NCI-H1105 (cell line): ENCODE measurements at places on chromosomes 6 and 20.

GRCh38 chr20:52004715-52005114, 186.9 kb downstream of the ZFP64 start:
- DNase-seq = no peak

GRCh38 chr20:41177636-41178035, 40.3 kb downstream of the PLCG1 start:
- DNase-seq = no peak

DNA sequence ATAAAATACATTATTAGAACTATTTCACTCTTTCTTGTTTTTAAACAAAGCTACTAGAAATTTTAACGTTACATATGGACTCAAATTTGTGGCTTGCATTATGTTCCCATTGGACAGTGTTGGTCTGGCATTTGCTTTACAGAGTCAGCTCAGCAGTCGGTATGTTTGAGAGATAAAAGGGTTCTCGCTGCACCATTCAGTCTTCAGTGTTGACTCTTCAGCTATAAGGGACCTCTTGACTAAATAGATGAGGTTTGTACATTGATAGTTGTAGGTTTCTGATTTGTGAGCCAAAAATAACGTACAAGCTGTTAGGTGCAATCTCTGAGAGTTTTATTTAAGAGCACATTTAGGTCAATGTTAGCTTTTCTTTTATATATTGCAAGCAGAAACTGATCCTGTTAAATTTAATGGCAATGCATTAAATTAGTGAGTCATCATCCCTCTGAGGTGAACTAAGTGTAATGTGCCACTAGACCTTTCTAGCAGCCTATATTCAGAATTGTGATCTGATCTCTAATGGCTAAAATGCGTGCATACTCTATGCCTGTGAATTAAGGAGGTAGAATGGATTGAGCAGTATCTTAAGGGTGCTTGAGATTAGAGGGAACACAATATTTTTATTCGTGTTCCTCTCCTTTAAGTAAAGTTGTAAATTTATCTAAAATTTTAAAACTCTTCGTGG, 485.6 kb upstream of the SYNCRIP start:
- no peak for DNase-seq

- no peak for DNase-seq
These were observed 13.9 kb downstream of the NT5E start for GRCh38 chr6:85463621-85464259.

GRCh38 chr6:151634336-151634720, 140.5 kb downstream of the CCDC170 start:
- DNase-seq = no peak

GRCh38 chr20:36218380-36219064, 17.8 kb upstream of the AAR2 start:
- DNase-seq = no peak

DNA sequence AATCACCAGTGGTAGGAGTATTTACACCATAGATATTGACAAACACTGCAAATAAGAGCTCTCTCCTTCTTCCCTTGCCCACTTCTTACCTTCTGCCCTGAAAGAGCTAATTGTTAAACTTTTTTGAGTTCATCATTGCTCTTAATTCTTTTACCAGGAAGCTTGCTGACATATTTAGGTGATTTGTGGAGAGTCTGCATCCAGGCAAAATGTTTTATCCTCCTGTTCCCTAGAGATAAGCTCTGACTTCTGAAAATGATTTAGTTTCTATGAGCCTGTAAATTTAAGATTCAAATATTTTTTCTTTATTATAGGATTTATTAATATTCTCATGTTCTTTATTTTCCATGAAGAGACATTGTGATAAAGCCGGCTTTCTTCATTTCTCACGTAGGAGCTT, 81.5 kb downstream of the ADGRB3 start:
- no peak for DNase-seq

DNA sequence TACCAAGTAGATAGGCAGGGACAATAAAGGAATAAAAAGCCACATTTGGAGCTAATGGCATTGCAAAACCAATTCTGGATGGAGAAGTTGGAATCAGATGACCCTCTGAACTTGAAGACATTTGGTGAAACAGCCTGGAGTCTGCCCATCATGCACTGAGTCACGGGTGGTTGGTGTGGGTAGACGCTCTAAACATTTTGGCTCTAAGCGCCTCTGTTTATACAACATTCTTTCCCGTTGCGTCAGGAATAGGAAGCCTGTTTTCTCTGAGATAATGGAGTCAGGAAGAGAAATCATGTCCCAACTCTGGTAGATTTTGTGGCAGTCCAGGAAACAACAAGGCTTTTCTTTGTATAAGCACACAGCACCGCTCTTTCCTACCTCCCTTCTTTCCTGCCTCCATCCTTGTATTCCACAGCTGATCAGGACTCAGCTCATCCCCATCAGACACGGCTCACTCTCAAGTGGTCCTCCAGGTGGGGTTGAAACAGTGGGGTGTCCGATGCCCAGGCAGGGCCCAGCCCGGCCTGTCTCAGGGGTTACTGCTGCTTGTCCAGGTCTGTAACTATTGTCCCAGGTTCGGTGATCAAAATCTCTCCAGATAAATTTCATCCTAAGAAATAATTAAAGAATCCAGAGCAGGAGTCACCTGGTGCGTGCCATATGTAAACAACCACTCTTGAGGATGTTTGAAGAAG, 12.1 kb upstream of the RAMACL start:
- no peak for DNase-seq

DNA sequence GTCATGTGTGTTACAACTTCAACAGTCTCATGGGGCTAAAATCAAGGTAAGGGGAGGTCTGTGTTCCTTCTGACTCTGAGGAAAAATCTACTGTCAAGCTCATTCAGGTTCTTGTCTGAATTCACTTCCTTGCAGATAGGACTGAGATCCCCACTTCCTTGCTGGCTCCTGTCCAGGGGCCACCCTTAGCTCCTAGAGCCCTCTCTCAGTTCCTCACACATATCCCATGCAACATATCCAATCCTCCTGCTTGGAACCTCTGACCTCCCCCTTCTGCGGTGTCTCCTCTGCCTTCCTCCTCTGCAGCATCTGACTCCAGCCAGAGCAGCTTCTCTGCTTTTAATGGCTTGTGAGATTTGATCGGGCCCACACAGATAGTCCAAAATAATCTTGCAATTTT, 27.1 kb upstream of the MICB start:
- DNase-seq = no peak

GRCh38 chr6:133394630-133395029, 153.5 kb downstream of the EYA4 start:
- no peak for DNase-seq

DNA sequence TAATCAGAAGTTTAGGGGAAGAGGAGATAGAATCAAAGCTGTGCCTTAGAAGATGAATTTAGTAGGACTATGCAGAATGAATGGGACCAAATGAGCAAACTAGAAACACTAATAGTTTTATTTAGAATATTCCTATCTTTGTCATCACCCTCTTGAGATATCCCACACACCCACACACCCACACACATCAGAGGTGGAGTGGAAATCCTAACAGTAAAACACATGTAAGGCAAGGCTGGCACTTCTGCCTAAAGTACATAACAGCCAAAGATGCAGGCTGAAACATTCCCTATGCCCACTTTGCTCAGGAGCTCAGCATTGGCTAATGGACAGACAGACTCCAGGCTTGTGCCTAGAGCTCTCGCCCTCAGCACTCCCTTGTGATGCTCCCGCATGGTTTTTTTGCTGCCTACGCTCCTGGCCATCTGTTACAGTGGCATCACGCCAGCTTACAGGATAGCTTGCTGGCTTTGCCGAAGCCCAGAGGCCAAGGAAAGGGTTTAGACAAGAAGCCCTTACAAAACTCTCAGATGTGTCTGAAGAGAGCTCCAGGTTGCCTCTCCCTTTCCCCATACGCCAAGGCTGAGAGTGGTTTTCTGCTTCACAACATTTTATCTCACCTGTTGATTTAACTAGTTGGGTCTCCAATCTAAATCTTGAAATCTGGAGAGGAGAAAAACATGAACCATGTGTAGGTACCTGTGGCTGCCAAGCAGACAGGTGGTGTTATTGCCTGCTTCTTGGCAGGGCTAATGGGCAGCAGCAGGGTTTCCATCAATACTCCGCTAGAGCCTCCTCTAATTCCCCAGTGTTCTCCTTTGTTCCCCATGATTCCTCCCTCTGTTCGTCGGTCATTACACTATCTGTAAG, 282.6 kb upstream of the ID4 start:
- DNase-seq = peak; percentile 97

DNA sequence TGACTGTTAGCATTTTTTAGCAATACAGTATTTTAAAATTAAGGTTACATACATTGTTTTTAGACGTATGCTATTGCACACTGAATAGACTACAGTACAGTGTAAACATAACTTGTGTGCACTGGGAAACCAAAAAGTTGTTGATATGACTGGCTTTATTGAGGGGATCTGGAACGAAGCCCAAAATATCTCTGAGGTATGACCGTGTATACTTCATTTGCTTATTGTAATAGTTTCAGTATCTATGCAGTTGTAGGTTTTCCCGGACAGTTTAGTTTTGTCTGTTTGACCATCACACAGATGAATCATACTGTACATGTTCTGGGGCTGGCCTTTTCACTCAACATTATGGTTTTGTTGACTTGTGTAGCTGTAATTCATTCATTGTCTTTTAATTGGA, 6.9 kb upstream of the ZBTB12 start:
- no peak for DNase-seq

GRCh38 chr6:135465903-135466302, 31.6 kb downstream of the AHI1 start:
- no peak for DNase-seq

DNA sequence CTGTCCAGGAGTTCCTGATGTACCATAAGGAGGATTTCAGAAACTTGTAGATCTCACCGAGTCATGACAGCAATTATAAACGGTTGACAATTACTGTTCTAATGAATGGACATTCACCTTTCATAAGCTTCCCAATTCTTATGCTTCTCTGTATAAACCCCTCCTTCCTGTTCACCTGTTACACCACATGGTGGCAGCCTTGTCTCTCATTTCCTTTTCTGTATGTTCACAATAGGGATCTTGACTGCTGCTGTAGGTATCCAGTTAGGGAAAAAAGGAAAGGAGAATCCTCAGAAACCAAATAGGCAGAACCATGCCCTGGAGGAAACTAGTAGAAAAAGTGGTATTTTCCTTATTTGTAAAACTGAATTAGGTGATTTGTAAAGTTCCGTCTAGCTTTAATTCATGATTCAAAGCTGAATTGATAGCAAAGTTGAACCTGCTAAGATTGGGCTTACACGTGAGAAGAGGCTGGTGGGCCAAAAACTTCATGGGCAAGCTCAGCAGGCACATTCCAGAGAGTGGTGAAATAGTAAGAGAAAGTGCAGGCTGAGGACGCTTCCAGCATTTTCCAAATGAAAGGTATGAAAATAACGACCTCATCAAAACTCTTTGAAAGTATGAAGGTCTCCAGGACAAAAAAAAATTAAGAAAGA, 29.0 kb upstream of the TBPL1 start:
- DNase-seq = peak; percentile 77

GRCh38 chr20:54004445-54004844, 65.9 kb downstream of the BCAS1 start:
- no peak for DNase-seq

DNA sequence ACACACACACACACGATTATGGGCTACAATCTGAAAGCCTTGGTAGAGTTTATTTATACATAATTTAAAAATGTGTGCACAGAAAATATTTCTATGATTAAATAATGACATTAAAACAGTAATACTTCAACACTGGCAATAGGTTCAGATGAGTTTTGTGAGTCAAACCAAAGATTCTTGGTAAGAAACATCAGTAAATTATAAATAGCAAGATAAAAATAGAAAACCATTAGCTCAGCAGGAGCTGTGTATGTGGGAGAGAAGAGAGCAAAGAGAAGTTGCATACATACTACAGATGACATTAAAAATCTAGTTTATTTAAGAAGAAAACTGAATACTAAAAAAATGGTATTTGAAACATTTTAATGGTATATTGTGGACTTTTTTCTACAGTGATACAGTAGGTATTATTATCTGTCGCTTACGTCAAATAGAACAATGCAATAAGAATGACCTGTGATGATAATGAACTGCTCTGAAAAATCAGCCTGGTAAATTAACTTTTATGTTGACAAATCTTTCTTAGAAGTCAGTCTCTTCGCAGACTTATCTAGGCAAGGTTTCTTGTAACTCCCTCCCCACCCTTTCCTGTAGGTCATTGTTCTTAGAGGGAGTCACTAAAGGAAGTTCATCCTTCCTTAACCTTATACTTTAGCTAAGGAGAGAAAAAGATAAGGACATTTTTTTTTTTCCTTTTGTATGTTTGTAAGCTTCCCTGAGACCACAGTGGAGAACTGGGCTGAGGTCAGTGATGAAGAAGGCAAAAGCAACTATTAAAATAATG, 149.3 kb downstream of the GJA1 start:
- no peak for DNase-seq

DNA sequence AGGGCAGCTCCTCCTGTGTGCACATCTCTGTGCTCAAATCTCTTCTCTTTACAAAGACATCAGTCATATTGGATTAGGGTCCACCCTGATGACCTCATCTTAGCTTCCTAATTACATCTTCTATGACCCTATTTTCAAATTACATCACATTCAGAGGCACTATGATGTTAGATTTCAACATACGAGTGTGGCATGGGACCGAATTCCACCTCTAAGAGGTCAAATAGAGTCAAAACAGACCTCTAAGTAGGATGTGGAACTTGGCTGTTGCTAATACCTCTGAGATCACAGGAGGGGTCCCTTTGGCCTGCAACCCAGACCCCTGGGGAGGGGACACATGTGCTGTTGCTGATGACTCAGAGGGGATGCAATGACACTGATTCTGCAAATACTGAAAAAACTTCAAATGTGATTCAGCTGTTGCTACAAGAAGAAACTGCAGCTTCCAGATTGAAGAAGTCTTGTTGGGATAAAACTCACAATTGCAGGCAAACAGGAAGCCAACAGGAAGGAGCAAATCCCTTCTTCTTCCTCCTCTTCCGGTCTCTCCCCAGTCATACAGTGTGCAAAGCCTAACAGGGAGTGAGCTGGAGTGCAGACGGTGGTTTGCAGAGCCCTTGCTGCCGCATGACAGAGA, 216.2 kb downstream of the MYLK4 start:
- no peak for DNase-seq

DNA sequence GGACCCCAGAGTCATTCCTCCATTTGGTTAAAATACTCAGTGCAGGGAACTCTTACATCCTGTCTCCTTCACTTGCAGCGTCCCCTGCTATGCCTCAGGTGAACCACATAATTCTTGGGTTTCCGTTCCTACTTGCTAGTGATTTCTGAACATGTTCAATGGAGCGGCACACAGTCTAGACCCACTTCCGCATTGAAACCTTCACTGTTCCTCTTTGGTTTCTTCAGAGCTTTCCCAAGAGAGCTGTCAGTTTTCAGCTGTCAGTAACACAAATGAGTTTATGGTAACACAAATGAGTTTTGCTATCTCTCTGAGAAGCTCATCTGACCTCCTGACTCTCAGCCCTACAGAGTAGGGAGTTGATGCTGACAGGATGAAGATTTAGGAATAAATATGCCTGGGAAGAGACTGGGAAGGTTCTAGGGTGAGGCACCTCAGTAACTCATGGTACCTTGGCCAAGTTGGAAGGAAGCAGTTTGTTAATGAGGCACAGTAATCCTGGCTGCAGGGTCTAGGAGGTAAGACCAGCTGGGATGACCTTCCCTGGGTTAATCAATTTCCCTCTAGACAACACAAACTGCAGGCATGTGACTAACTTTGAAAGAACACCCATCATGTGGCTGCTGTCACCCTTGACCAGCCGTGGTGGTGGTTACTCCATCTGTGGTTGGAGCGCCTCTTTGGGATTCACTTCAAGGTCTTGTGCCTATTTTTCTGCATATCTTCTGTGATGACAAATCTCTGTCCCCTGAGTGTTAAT, 5.4 kb downstream of the SYS1 start:
- no peak for DNase-seq

GRCh38 chr20:33994222-33994913, 657 bp downstream of the RALY start:
- DNase-seq = peak; percentile 66
